Sciatic nerve (tissue), 2 donors: ENCODE measurements at places on chromosomes 12 and 14. TPM values are rescaled to one million over a fixed set of nuclear protein-coding genes. Genes with fewer than 3 reads are reported as not detected.

DNA sequence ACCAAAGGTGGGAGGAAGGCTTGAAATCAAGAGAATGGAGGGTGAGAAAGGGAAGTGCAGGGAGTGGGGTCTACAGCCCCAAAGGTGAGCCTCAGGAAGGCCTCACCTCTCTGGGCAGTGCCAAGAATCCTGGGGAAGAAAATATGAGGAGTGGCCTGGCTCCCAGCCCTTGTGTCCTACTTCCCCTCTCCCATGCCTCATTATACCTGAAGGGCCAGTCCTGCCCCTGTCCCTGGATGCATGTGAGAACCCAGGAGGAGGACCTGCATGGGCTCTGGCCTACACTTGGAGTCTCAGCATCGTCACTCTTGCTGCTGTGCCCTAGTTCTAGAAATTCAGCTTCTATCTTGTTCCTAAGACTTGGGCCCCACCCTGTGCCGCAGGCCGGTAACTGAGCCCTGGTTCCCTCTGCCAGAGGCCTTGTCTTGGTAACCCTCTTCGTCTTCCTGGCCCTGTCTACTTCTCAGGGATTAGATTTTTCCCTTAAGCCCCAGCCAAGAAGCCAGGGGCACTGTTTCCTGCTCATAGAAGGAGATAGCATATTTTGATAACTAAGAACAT, 10.9 kb upstream of the MYH7 start:
- no peak for DNase-seq

RNASE1 gene
- total RNA-seq = 357 TPM

- DNase-seq = peak; percentile 94
These were observed 22.3 kb downstream of the CKB start for GRCh38 chr14:103500148-103500990.

DNA sequence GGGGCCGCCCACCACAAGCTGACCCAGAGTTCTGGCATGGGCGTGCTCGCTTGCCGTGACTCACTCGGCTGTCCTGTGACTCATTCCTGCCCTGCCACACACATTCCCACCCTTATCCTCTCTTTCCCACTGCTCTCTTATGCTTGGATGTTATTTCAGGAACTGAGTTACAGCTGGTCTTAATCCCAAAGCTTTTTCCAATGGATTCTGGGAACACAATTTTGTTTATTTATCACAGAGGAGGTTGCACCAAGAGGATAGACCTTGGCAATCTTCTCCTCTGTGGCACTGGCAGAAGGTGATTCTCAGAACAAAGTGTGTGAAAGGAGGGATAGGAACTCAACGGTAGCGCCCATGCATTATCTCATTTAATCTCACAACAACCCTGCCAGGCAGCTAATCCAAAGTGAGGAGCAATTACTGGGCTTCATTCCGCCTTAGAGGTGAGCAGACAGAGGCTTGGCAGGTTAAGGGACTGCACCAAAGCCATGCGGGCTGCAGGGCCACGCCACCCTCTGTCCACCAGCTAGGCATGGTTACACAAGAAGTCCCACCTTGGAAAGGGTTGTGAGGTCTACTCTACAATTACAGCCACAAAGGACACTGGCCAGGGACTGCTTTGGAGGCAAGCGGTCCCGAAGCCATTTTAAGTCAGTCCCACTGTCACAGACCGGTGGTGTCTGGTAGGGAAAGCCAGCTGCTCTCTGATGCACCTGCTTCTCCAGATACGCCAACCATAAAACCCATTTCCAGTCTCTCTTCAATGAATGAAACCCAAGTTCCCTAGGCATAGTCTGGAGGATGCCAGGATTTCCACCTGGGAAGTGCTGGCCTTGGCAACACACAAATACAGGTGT, 32.9 kb downstream of the SYNE3 start:
- DNase-seq = peak; percentile 88

SALL2 gene
- total RNA-seq = 16.3 TPM

TSPAN11 gene
- 29.7 TPM for total RNA-seq

GLIPR1L1 gene
- not detected for total RNA-seq

POTEM gene
- total RNA-seq = not detected

- no peak for DNase-seq
These were observed 4.1 kb downstream of the FGD6 start for GRCh38 chr12:95213119-95213518.

GRCh38 chr12:53951577-53952334, 2.9 kb upstream of the HOXC12 start:
- DNase-seq = no peak

KRT75 gene
- total RNA-seq = not detected

DNA sequence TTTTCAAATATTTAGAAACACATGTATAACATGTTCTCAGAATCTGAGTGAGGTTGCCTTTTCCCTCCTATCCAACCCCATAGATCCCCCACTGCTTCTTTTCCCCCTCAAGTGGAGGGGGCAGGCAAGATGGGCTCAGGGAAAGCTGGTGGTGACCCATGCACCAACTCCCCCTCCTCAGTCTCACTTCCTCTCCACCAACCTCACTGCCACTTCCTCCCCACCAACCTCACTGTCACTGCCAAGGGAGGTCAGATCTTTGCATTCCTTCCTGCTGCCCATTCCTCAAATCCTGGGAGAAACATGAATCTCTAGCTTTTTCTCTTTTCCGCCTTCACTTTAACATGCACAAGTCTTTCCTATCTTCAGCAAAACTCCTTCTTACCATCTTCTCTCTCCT, 48.7 kb downstream of the SPTB start:
- DNase-seq = no peak

DNA sequence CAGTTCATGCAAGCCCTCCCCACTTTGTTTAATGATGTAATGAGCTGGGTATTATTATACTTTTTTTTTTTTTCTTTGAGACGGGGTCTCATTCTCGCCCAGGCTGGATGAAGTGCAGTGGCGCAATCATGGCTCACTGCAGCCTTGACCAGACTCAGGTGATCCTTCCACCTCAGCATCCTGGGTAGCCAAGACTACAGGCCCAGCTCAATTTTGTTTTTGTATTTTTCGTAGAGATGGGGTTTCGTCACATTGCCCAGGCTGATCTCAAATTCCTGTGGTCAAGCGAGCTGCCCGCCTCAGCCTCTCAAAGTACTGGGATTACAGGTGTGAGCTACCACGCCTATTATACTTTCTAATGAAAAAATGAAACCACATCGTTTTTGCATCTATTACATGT, 4.5 kb upstream of the DCAF11 start:
- DNase-seq = no peak
